ENCODE measurements at places on chromosomes 5 and 9.

- no peak for DNase-seq
Observed at GRCh38 chr5:59814537-59814872, 79.0 kb downstream of the PDE4D start.

DNA sequence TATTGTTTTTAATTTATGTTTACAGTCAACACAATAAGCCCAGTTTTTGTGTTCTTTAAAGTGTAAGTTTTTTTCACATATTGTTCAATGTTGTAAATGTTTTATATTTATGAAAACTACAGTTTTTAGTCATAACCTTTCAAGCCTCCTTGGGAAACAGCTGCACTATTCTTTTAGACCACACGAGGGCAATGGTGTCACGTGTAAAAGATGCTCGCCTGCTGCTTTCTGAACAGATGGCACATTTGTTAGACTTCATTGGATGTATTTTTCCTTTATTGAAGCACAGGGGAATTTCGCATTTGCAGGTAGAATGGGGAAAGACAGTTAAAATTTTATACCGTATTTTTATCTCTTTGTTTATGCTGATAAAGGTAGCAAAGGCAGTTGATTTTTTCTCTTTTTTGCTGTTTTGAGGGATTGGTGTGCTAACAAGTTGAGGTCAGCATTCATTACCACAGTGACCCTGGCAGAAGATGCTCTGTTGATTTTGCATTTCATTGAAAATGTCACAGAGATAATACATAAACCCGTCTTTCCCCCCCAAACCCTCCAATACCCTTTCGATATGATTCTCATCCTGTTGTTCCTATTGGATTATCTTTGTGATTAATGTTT is 59.0 kb downstream of the MAT2B start:
- DNase-seq: peak; percentile 35

DNA sequence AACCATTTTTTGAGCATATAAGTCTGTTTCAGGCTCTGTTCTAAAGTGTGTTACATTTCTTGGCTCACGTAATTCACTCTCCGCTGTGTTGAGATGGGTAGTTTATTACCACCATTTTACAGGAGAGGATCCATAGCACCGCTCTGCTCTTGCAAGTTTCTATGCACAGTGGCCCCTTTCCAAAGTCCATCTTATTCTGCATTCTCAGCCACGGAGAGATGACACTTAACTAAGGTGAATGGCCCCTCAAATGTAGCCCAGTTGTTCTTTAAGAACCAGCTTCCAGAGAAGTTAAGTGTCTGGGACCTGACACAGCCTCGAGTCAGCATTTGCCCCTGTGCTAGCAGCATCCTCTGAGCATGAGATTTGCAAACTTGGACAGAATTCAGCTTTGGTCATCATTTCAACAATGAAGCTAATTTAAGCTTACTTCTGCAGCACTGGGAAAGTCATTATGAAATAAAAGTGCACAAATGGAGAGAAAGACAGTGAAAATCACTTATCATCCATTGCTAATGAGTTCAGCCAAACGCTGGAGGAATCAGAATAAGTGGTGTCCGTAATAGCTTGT is 61.9 kb downstream of the FAM78A start:
- no peak for DNase-seq

GRCh38 chr5:145161391-145161790 is 673.8 kb downstream of the PRELID2 start:
- DNase-seq: no peak

GRCh38 chr9:79912318-79913070 is 340.7 kb downstream of the TLE4 start:
- DNase-seq: no peak

DNA sequence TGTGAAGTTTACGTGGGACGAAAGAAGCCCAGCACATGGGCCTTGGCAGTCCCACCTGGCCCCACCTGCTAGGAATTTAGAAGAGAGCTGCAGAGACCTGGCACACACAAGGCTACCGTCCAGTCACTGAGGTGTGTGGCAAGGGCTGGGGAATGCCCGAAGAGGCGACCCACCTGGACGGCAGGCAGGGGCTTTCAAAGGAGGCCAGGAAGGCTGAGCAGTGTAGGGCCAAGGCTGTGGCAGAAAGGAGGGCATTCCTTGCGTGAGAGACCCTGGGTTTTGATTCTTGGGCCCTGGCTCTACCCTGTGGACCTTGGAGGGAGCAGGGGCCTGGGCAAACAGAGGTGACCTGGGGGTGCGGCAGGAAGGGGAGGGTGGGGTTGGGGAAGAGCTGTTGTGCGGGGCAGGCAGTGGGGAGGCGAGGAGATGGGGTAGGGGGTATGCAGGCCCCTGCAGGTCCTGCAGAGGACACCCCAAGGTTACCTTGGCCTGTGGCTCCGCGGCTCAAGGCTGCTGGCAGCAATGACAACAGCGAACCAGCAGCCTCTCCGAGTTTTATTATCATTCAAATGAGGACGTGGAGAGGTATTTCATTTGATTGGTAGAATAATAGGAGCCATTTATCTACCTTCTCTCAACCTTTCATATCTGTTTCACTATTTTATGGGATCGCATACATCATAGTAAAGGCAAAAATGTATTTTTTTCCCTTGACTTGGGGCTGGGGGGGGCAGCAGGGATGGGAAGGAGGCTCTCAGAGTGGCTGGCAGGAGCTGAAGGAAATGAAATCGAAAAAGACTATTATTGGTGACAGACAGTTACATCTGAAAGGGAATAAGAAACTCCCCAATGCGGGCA is 24.8 kb downstream of the TSPAN17 start:
- no peak for DNase-seq
